ENCODE measurements at places on chromosomes 2 and 18. TPM values are rescaled to one million over a fixed set of nuclear protein-coding genes. Genes with fewer than 3 reads are reported as not detected.

DNA sequence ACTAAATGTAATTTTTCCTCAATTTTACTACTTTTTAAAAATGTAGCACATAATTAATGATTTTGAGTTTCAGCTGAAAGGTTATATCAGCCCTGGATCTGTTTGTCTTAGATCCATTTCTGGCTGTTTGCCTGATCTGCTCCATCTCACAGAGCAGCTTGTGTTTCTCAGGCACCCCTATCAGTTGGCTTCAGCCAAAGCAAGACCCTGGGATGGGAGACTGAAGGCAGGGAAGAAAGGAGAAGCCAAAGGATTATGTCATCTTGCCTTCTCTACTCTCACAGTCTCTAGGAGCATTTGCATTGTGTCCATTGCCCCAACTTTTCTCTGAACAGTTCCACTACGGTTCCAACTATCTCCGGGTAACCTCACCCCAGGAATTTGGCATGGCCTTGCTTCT is 110.5 kb downstream of the CCDC148 start:
- DNase-seq, result no peak
- H3K4me1 ChIP-seq, result no peaks in the 10 kb centered on the region
- no peaks in the 10 kb centered on the region for H3K27me3 ChIP-seq
- no peaks in the 10 kb centered on the region for H3K36me3 ChIP-seq

ARL5A gene
- 65.6 TPM for total RNA-seq

ELOA2 gene
- not detected for total RNA-seq

LHCGR gene
- total RNA-seq, result not detected

AOX1 gene
- total RNA-seq, result 3.4 TPM

USP34 gene
- 99.9 TPM for total RNA-seq

All from astrocyte (in vitro differentiated cells and primary cell).